ENCODE measurements at places on chromosomes 6 and 20.

- no peak for DNase-seq
These were observed 86.2 kb upstream of the ARID1B start for GRCh38 chr6:156691018-156691417.

- DNase-seq, result no peak
These were observed 2.2 kb downstream of the NOL4L start for GRCh38 chr20:32582659-32583580.

DNA sequence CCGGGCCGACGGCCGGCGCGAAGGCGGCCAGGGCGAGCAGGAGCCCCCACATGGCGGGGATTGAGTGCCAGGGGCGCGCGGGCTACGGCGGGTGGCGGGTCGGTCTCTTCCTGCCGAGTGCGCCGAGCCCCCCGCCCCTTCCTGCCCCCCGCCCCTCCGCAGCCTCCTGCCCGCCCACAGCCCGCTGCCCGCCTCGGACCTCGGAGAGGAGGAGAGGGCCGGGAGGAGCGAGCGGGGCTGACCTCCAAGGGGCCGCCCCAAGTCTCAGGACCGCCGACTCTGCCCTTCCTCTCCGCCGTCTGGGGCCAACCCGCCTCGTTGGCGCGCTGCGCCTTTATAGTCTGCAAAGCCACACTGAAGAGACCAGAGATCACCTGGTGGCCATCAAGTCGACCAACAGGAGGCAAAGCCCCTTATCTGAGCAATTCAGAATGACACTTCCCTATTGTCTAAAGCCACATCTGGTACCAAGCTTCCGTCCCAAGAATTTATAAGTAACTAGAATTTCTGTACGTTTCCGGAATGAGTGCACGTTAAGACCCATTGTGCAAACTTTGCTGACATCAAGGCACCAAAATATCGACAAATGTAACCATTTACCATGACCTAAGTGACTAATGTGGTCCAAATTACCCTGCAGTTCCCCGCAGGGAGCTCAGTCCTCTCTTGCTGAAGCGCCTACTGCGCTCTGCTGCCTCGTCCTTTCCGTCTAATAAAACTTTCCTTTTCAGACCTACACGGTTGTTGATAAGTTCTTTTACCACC, at the start of gene CPXM1:
TSS of gene CPXM1 (minus strand) at position 107 of the 765 bp plus-strand sequence. CDS start at position 52, 55 bp downstream.
- DNase-seq, result no peak

DNA sequence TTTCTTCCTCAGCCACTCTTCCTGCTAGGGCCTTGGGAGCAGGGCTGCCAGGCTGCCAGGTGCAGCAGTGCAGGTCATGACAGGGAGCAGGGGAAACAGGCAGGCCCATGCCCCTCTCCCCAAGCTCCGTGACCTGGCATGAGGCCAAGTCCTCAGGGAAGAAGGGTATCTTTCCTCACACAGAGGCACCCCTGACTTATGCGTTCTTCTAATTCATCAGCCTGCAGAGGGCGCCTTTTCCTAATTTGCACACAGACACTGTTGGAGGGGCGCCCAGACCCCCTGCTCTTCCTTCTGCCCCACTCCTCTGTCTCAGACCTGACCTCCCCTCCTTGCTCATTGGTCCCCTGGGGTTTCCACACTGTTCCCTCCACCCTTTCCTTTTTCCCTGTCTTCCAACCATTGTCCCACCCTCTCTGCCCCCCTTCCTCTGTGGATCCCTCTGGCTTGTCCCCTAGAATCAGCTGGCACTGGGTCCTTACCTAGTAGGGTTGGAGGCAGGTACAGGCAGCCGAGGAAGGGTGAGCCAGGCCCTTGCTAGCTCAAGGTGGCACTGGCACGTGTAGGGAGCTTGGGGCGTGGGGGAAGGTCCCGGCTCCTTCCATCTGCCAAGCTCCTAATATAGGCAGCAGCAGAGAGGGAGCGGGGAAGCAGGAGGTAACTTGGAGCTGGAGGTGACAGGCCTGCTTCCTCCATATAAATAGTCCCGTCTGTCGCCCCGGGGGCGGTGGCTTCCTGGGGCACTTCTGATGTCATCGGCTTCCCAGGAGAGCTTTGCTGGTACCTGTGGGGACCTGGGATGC, 154.9 kb upstream of the MLN start:
- no peak for DNase-seq

DNA sequence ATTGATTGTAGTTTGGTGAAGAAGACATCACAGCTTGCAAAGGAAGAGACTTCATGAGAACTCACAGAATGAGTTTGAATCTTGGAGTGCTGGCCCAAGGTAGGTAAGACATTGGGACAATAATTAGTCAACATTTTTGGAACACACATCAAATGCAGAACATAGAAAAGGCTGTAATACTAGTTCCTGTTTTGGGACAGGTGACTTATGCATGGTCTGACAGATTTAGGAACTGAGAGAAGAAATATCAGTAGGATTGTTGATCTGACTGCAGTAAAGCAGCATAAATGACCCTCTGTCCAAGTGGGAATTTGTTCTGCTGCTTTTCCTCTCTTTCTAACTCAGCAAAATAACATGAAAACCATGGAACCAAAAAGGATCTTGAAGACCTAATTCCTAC, 102.3 kb upstream of the MAP3K7 start:
- no peak for DNase-seq
